ENCODE measurements at places on chromosomes 5 and 9.

- no peak for DNase-seq
These were observed 622.4 kb downstream of the CHSY3 start for GRCh38 chr5:130526708-130527107.

- DNase-seq: no peak
These were observed 258.6 kb downstream of the FANCC start for GRCh38 chr9:95058795-95059386.

GRCh38 chr5:370311-370958 lies 48.9 kb downstream of the AHRR start:
- DNase-seq: no peak

DNA sequence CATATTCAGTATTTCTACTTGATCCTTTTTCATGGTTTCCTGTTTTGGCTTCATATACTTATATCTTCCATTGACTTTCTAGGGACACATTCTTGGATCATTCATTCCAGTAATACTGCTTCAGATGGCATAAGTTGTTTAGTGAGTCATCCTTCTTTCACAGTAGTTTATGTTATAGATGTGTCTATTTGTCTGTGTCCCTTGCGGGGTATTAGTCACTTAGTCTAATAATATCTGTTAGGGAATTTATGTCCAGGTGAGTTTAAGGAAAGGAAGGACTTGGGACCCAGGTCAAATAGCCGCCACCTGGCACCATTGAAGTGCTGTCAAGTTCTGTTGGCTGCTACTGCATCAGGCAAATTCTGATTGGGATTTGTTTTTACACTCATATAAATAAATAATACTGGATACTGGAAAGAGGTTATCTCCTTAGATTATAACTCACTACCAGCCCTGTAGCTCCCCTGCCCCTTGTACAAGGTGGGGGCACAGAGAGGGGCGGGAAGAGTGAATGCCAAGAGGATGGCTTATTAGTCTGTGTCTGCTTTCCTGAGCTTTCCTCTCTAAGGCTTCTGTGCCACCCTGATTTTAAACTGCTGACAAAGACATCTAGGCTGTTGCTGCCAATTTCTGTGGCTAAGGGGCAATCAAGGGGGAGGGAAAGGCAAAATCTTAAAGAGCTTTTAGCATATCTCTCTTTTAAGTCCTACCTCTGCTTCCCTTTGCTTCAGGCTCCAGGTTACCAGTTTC lies 64.9 kb downstream of the CDC42SE2 start:
- no peak for DNase-seq

GRCh38 chr5:142881076-142881783 lies 111.1 kb downstream of the ARHGAP26 start:
- no peak for DNase-seq

DNA sequence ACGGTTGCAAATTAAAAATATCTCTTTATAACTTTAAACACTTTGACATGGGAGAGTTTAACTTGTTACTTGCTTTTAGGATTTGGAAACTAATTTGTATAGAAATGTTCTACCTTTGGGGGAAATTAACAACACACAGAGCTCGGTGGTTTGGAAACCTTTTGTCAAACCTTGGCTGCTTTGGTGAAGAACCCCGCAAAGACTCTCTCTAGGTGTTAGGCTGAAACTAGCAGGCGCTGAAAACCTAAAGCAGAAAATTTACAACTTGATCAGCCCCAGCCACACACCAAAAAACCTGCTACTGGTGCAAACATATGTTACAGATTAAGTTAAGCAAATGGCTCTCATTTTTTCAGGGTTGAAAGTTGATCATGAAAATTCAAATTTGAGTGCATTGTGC lies 25.8 kb downstream of the NR2F1 start:
- no peak for DNase-seq

GRCh38 chr9:78269784-78270183 lies 27.1 kb upstream of the PSAT1 start:
- no peak for DNase-seq

DNA sequence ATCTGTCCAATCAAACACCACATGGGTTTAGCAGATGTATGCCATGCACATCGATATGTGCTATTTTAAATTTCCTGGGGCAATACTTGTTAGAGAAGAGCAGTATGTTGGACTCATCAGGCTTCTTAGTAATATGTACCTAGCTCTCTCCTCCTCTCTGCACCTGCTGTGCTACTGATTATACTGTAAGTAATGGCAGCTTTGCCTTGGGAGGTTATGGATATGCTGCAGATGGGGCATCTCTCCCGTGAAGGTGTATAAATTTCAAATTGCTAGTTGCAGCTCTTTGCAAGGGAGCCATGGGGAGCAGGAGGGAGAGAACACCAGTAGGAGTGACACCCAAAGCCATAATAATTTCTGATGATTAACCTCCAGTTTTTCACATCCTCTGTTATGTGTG lies 101.5 kb downstream of the SPATA31D1 start:
- no peak for DNase-seq

- DNase-seq: no peak
These were observed 46.1 kb downstream of the STK10 start for GRCh38 chr5:172141949-172142319.

GRCh38 chr5:141343953-141344463 lies 379 bp downstream of the PCDHGA3 start:
- no peak for DNase-seq

DNA sequence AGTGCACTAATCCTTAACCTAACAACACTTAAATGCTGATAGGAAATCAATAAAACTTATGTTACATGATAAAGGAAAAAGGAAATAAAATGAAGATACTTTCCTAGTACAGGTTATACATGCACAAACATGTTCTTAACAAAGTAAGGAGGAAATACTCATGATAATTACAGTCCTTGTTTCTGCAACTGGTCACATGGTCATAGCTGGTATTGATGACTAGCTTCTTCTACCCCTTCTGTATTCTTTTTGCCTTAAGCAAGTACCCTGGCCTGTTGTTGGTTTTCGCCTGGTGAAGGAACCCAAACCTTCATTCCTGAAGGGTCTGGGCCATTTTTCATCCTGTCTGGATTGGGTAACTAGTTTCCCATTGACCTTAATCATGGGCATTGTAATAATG lies 93.7 kb upstream of the FBN2 start:
- DNase-seq: no peak

DNA sequence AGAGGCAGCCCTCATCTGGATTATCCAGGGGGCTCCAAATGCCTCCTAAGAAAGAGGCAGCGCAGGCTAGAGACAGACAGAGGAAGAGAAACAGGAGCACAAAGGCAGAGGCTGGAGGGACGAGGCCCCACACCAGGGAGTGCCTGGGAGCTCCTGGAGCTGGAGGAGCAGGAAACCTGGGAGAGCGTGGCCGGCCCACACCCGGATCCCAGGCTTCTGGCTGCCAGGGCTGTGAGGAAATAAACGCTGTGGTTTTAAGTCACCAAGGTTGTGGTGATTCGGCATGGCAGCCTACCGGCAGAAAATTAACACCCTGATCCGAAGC lies 165.5 kb downstream of the OLFM1 start:
- DNase-seq: no peak

DNA sequence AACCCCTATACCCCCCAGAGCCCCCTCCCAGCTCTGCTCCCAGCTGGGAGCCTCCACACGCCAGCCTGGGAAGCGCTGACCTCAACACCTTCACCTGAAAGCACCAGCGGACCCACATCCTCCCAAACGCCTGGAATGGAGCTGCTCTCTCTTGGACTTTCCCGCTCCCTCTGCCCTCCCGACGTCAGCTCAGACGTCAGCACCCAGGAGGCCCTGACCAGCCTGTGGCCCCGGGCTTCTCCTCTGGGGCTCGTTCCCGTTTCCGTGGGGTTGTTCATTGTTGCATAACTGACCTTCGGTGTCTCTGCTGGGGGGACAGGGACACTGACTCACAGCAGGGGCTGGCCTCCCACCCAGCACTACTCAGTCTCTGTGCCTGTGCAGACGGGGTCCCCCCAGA lies 35.0 kb upstream of the SLC6A3 start:
- DNase-seq: no peak

DNA sequence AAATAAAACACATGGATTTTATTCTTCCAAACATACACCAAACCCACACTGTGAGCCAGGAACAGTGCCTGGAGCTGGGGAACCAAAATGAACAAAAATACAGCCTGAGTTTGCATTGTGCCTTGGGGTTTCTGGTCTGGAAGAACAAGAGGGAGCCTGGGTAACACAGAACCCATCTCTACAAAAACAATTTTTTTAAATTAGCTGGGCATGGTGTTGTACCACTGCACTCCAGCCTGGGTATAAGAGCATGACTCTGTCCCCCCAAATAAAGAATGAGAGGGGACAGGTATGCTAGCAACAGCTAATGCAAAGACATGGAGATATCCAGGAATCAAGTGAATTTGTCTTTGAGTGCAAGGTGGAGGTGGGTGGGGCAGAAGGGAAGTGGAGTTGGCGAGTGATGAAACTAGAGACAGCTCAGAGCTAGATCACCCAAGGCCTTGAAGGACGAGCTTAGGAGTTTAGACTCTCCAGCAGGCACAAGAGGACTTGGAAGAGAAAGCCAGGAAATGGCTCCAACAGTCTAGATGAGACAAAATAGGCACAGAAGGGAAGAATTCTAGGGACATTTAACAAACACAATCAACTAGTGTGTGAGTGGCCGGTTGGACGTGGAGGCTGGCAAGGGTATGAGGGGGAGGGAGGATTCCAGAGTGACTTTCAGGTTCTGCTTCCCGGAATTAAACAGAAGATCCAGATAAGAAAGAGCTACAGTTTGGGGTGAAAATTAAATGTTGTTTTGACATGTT lies 47.4 kb downstream of the FNBP1 start:
- DNase-seq: no peak

GRCh38 chr5:31827867-31828266 lies 188.9 kb downstream of the PDZD2 start:
- DNase-seq: no peak

- no peak for DNase-seq
These were observed 82.6 kb upstream of the ADAMTS19 start for GRCh38 chr5:129377504-129377903.

DNA sequence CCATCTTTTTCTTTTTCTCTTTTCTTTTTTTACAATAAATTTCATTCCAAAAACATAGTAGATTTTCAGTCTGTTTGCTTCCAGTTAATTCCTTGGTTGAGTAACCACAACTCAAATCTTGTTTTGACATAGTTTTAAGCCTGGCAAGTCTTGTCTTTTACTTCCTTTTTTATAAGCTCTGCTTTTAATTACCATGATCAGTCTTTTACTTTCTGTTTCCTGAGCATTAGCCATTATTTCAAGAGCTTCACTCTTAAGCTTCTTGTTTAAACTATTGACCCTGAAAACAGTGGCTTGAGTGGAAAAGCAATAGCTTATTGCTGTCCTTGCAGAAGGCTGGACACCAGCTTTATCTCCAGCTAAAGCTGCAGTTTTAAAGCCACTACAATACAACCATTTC lies 1363.3 kb downstream of the MAT2B start:
- DNase-seq: no peak

DNA sequence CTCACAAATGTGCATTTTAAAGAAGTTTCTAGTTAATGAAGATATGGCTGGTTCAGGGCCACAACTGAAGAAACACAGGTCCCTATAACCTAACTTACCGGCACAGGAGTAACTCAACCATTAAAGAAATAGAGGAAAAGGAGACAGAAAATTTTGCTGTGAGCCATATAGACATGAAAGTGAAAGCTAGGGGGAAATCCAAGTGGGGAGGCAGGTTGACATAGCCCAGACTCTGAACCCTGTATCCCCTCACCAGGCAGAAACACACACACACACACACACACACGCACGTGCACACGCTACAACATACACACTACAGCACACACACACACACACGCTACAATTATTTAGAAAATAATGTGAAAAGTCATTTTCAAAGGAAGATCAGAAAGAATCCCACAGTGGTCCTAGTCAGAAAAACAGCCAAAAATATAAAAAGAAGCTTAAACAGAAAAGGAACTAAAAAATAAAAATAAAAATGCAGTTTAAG lies 856.4 kb upstream of the CDH6 start:
- no peak for DNase-seq

DNA sequence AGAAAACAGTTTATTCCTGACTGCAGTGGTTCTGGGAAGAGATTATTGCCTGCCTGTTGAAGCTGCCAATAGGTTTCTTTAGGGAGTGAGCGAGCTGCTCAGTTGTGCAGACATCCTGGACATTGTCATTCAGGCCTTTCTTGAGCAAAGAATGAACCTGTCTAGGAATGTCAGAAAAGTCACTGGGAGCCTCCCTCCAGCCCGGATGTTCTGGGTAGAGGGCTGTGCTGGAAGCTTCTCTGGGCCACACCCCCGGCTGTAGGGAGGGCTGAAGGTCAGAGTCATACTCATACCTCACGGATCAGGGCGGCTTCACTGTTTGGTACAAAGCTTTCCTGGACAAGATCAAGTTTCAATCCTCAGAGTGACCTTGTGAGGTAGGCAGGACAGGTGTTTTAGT lies 33.4 kb upstream of the TBC1D2 start:
- no peak for DNase-seq

- no peak for DNase-seq
These were observed 492.2 kb upstream of the ARRDC3 start for GRCh38 chr5:91875196-91875779.

GRCh38 chr9:69593301-69593700 lies 78.9 kb downstream of the APBA1 start:
- no peak for DNase-seq

DNA sequence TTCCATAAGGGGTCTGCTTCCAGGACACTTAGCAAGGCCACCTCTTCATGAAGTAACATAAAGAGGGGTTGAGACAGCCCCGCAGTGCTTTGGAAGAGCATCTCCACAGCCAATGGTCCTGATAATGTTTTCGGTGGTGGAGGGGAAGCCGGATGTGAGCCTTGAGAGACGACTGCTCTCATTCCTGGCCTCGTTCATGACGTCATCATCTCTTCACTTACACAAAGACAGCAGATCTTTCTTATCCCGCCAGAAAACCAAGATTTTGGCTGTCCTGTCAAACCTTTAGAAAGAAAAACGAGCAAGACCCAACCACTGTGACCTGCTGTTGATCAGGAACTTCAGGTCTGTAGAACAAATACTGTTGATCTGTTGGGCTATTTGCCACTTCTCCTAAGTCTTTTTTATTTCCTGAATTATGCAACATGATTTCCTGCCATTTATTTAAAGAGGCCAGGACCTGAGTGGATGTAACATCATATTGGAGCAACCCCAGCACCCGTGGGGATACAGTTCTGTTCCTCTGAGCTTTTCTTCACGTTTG lies 89.0 kb upstream of the IRX2 start:
- DNase-seq: no peak

DNA sequence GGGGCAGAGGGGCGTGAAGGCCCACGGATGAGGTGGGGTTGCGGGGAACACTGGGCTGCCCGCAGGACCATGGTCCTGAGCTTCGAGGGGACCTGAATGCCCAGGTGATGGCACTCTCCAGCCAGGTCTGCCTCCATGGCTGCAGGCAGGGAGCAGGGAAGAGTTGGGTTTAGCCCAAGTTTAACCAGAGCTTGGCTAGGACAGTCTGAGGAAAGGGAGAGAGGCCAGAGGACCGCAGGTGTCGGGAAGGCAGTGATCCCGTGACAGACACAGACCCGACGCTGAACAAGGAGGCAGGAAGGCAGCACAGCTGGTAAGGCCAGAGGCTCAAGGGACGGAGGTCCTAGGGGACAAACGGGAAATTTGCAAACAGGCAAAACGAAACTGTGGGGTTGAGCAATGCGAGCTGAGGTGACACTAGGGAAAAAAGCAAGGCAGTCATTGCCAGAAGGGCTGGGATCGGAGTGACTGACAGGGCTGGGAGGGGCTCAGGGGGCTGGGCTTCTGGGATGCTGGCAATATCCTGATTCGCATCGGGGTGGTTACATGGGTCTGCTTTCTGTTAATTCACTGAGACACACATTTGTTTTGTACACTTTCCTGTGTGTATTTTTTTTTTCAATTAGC lies 25.0 kb downstream of the ARPC5L start:
- no peak for DNase-seq

GRCh38 chr9:137456061-137456863 lies 2.9 kb downstream of the NSMF start:
- no peak for DNase-seq

- DNase-seq: no peak
These were observed 111.8 kb upstream of the SLC44A1 start for GRCh38 chr9:105132606-105133005.

Data from stimulated activated CD4-positive, alpha-beta T cell treated with anti-CD3 and anti-CD28 coated beads, Interleukin-1b, Interleukin-23, amount 100 ng/mL, for 1 hour (primary cell).